ENCODE measurements at places on chromosomes 3 and 15.

DNA sequence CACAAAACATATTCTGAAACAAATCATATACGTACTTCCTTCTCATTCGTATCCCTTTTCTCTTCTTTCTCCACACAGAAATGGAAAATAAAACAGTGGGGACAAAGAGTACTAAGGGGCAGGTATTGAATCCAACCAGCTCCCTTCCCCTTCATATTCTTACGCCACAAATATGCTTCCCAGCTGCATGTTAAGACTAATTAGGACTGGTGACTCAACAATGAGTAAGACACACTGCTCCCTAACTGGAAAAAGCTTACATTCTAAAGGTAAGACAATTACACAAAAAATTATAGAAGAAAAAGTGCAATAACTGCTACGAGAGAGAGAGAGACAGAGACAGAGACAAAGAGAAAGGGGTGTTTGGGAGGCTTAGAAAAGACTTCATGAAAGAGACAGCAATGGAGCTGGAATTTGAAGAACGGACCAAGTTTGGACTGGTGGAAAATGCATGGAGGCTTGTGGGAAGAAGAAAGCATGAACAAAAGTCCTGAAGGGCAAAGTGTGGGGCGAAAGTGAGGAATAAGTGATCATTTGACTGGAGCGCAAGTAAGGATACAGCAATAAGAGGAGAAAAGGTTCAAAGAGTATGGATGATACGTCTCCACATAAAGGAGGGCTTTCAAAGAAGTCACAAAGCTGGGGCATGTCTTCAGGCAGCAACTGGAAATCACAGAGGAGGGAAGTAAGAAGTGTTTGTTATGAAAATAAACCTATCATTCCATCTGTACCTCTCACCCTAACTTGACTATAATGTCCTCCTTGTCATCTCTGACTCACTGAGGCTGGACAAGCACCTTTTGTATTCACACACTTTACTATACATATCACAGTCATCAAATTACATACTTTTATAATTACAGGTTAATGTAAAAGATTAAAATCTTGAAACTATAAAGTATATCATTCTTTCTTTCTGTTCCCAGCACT is 49.2 kb downstream of the RYK start:
- DNase-seq: no peak

GRCh38 chr3:73789825-73790444 is 165.2 kb upstream of the PDZRN3 start:
- DNase-seq: no peak

DNA sequence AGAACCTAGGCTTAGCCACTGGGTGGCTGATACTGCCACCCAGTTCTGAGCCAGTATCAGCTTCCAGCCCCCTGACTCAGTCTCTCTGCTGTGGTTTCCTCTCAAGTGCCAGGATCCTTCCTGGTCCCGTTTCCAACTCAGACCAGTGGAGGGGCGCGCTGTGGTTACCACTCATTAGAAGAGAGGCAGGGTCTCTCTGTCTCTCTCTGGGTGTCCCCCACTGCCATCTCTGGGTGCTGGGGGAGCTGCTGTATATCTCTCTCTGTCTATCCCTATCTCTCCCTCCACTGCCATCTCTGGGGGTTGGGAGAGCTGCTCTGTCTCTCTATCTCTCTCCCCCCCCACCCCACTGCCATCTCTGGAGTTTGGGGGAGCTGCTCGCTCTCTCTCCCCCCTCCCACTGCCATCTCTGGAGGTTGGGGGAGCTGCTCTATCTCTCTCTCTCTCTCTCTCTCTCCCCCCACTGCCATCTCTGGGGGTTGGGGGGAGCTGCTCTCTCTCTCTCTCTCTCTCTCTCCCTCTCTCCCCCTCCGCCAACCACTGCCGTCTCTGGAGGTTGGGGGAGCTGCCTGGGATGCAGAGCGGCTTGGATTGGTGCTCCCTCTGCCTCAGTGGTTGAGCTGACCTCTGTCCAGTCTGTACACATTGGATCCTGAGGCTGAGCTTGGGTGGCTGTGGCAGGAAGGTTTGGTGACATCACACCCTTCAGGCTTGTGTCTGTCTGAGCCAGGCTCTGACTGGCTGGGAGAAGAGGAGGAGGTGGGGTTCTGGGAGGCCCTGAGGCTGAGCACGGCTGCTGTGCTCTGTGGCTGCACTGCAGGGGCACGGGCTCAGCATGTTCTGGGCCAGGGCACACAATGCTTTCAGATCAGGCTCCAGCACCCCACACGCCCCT is 98.9 kb downstream of the APBA2 start:
- DNase-seq: no peak

DNA sequence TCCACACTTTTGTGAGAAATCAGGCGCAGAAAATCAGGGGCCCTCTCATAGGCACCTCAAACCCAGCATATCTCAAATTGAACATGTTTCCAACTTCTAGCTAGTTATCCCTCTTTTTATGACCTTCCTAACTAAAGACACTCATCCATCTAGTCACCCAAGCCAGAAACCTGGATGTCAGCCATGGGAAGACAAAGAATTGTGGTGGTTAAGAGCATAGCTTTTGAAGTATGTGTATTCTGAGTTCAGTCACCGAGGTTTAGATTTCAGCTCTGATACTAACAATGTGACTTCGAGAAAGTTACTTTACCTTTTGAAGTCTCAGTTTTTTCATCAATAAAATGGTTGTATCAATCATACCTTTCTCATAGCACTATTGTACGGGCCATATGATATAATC is 495.5 kb downstream of the NLGN1 start:
- no peak for DNase-seq

Measured in CD4-positive, alpha-beta T cell treated with Interleukin-4 for 4 hours (primary cell).